ENCODE measurements at places on chromosomes 3 and 15.

- DNase-seq, result no peak
Observed at GRCh38 chr3:166837535-166837934, 542.6 kb downstream of the ZBBX start.

GRCh38 chr3:96083610-96084009 is 730.8 kb upstream of the EPHA6 start:
- DNase-seq, result no peak

DNA sequence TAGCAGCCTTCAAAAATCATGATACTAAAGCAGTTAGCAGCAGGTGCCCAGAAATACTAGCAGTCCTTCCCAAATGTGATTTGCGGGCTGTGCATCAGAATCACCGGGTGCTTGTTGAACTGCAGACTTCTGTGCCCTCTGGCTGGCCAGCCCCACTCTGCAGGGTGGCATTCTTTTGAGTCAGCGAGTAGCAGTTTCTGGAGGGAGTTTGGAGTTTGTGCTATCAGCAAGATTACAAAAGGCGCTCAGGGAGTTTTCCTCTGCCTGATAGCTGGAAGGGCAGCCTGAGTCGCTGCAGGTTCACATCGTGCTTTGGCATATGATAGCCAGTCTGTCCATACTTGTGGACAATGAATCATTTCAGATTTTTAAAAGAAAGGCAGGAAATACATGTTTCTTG is 57.6 kb downstream of the CLDN11 start:
- DNase-seq, result no peak

DNA sequence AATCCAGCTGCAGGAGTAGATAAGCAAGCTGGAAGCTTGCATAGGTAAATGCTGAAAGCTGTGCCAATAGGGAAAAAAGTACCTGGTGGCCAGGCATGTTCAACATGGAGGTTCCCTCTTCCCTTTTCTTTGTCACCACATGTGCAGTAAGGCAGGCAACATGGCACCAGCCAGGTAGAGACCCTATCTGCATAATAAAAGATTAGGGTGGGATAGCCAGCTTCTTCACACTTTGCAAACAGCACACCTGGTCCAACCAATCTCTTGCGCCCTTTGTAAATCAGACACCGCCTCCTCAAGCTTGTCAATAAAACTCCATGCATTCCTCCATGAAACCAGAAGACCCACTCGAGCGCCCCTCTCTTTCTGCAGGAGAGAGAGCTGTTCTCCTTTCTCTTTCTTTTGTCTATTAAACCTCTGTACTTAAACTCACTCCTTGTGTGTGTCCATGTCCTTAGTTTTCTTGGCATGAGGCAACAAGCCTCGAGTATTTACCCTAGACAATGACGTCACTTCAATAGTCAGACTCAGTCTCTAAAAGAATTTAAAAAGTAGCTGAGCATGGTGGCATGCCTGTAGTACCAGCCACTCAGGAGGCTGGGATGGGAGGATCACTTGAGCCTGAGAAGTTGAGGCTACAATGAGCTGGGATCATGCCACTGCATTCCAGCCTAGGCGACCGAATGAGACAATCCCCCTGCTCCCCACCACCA is 256.3 kb downstream of the SCAPER start:
- DNase-seq, result no peak

GRCh38 chr15:50181969-50182218 is at the start of gene SLC27A2:
Gene SLC27A2, plus strand, starts transcription at chr15:50182196. Its CDS starts 232 bp downstream, at chr15:50182428.
- DNase-seq, result no peak

GRCh38 chr15:52417521-52417920 is 111.2 kb downstream of the MYO5A start:
- DNase-seq, result no peak

DNA sequence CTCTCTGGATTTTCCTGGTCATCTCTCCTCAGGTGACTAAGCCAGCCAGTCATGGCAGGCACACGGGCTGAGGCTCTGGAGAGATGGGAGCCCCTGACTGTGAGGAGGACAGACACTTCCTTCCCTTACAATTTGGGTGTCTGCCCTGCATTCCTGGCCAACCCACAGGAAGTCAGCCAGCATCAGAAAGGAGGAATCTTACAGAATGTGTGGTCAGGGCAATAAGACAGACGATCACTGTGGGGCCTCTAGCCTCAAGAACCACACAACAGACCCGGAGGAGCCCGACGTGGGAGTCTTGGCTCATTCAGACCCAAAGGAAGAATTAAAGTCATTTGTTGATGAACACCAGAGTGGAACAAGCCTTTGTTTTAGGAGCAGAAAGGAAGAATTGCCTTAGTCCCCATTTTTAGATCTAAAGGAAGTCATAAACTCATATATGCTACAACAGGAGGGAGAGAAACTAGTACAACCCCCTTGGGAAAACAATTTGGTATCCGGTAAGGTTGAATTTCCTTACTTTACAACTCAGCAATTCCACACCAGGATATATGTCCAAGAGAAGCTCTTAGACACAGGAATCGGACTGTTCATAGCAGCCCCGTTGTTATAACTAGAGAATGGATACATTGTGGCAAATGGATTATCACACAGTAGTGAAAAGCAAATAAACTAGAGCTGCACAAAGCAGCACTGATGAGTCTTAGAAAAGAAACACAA is 62.2 kb downstream of the ABTB1 start:
- no peak for DNase-seq

DNA sequence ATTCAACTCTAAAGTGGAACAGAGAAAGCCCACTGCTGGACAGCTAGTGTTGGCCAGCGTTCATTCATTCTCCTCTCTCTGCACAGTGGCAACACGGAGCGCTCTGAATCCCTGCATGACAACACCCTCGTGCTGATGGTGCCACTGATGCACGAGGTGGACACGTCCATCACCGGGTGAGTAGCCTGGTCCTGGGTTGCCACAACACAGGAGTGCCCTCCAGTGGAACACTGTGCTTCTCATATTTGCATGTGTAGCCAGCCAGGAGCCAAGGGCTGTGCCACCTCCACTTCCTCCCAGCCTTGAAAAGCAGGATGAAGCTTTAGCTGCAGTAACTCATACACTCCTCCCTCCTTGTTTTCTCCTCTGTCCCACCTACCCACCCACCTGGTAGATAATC is 120.0 kb upstream of the CTDSPL start:
- DNase-seq, result no peak

DNA sequence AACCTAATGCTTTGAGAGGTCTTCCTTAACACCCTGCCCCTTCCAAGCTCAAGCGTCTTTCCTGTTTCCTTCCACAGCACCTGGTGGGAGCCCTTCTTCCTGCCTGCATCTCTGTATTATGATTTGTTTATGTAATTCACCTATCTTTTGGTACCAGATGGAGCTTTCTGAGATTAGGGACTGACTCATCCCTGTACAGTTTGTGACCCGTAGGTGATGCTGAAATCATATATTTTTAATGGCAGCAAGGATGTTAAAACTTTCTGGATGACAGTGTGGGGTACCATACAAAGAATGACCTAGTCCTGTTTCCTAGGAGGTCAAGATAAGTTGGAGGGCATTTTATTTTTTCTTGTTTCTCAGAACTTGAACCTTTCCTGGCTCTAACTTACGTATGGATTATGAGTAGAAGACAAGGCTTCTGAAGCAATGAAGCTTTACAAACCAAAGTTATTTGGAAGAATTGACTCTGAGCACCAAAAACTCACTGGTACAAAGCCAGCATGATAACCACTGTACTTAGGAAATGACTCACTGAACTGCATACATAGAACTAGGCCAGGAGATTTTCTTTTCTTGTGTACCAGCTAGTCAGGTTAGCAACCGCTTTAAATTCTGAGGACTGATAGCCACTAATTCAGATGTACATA is 46.6 kb downstream of the HHLA2 start:
- no peak for DNase-seq

DNA sequence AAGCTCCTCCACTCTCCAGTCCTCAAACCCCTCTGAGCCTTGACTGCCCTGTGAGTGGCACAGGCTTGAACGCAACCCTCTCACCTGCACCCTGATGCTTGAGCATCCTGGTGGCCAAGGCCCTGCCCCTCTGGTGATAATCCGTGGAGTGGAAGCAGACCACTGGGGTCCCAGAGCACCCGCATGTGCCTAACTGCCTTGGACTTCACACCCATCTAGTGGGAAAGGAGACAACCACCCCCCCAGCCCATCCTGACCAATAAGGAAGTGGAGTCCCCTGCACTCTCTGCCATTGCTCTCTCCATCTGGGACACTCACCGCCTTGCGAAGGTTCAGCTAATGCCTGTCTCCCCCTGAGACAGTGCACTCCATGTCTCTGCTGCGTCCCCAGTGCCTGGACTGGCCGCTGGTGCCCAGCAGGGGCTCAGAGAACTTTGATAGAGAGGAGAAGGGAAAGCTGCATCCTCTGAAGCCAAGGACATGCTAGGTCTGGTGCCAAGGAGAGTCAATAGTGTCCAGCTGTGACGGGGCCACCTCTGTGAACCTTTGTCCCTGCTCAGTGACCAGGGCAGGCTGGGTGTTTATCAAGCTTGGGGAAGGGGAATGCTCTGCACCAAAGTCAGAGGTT is 3.4 kb downstream of the KLF15 start:
- DNase-seq, result no peak

DNA sequence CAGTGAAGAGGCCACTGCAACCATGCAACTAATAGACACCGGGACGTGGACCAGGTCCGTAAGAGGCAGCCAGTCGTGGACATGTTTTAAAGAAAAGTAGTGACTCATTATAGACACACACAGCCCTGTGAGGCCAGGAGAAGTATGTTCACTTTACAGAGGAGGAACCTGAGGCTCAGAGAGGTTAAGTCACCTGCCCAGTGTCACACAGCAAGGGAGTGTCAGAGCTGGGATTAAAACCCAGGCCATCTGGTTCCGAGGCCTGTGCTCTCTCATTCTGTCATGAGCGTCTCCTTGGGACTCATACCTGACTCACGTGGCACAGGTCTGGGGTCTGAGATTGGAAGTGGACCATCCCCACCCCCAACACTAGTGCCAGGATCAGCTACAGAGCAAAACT is 28.1 kb upstream of the GRIP2 start:
- DNase-seq, result no peak

- no peak for DNase-seq
Observed at GRCh38 chr3:47515864-47516319, 2.4 kb upstream of the ELP6 start.
